GM03348 (cell line): ENCODE measurements at places on chromosomes 7 and 10.

DNA sequence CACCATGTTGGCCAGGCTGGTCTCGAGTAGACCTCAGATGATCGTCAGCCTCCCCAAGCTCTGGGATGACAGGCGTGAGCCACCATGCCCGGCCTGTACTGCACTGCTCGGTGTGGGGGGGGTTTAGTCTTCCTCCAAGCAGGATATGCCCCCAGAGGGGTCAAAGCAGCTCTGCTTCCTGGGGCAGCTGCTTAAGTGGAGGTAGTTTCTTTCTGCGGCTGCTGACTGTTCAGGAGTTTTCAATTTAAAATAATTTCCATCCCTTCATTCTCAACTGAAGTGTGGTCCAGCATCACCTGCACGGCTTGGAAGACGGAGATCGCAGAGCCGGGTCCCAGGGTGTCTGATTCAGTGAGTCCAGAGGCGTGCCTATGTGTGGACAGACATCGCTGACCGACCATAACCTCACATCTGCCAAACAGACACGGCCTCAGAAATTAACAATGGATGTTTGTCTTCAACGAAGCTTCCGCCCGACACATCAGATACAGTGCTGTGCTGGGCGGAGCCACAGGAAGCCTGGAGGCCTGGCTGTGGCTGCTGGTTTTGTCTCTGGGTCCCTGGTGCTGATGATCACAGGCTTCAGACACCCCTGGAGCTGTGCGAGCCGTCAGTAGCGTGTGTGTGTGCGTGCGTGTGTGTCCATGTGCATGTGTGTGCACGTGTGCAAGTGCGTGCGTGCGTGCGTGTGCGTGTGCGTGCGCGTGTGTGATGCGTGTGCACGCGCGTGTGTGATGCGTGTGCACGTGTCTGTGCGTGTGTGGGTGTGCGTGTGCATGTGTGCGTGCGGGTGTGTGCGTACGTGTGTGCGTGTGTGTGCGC lies 226.5 kb upstream of the PITRM1 start:
- no peak for DNase-seq

GRCh38 chr10:84026821-84027257 lies 112.5 kb upstream of the GHITM start:
- peak; percentile 36 for DNase-seq

DNA sequence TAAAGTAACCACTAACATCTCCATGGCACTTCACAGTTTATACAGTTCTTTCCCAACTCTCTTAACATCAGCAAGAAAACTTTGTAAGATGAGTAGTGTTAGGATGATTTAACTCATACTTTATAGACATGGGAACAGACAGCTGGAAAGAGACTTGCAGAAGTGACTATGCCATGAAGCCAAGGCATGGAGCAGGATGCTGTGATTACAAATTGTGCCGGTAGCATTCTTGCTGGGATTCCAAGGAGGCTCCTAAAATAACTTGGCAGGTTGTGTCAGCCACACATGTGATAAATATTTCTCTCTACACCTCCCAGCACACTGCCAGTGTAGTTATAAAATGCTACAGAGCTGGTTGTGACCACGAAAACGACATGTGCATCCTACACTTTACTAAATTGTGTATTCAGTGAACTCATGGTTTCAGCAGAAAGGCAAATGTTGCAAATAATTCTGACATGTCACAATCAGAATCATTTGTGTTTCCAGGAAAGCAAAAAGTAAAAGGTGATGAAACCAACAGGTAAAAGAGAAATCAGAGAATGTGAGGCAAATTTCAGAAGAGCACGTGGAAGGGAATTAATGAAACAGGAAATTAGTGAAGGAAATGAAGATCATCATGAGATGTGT lies 5.6 kb upstream of the CYP3A4 start:
- peak; percentile 33 for DNase-seq

DNA sequence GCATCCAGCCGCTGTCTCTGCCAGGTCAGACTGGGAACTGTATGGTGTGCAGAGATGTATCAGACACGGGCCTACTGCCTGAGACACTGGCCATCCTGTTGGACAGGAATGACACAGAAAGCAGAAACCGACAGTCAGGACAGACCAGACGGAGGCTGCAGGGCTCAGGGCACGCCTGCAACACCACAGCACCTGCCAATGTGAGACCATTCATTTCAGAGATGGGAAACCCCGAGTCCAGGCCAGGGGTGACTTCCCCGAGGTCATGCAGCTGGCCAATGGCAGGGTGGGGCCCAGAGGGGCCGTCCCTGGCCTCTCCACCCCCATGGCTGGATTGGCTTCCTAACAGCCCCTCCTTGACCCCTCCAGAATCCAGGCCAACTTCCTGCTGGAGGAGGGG lies 34.7 kb downstream of the GRID1 start:
- DNase-seq = no peak

- DNase-seq = no peak
These were observed 102.6 kb downstream of the TPST1 start for GRCh38 chr7:66307591-66308215.

DNA sequence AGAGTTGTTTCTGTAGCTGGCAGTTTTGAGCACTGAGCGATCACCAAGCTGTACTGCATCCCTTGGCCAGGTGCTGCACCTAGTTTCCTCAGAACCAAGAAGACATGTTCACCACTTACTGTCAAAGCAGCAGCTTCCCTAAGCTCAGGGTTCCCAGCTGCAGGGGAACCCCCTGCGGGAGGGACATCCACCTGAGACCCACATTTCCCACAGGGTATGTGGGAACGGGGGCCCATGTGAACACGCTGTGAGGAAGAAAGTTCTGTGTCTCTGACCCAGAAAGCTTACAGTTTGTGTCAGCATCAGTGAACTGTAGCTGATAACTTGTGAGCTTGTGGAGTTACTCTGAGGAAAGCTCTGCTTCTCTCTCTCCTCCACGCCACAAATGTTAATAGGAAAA lies 436.8 kb upstream of the IGFBP3 start:
- no peak for DNase-seq

DNA sequence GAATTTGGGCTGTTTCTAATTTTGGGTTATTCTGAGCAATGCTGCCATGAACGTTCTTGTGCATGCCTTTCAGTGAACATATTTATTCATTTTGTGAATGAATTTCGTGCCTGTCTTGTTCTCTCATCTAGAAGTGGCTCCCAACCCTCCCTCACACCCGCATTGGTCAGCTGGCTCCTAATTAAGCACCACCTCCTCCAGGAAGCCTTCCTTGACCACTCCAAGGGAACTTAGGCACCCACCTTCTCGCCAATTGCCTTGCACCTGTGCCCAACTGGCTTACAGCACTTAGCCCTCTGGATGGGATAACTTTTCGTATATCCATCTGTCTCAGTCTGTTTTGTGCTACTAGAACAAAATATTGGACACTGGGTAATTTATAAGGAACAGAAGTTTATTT lies 107.1 kb downstream of the MYL10 start:
- DNase-seq = no peak

DNA sequence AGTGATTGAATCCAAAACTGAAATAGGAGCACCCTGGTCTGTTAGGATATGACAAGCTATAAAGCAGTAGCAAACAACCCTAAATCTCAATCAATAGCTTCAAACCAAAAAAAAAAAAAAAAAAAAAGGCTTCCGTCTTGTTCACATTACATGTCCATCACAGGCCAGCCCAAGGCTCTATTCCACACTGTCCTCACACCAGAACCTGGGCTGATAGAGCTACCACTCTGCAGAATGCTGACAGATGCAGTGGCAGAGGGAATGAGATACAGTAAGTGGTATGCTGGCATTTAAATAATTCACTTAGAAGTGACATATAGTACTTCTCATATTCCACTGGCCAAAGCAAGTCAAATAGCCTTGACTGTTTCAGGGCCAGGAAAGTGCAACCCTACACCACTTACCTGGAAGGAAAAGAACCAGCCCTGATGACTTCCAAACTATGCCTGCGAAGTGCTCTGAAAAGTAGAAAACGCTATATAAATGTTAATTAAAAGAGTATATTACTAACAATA lies 5.8 kb downstream of the CDCA7L start:
- no peak for DNase-seq

- DNase-seq = peak; percentile 55
These were observed 139.9 kb upstream of the ZNF438 start for GRCh38 chr10:31171402-31172083.

DNA sequence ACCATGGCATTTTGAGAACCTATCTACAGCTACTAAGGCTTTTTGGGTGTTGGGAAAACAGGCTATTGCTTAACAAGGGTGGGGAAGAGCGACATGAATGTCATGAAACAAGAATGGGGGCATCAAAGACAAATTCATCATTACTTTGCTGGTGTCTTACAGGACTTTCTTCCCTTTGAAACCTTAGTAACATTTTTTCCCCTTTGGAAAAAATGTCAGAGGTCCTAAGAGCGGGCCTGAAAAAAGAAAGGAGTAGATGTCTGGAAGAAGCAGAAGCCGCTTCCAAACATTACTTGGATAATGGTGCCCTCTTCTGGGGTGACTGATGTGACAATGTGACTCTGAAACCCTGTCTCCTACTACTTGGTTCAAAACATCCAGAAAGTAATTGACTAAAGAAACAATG lies 3.8 kb upstream of the DDX50 start:
- DNase-seq = peak; percentile 78

- DNase-seq = no peak
These were observed 686.9 kb upstream of the FOXK1 start for GRCh38 chr7:3995187-3995586.

DNA sequence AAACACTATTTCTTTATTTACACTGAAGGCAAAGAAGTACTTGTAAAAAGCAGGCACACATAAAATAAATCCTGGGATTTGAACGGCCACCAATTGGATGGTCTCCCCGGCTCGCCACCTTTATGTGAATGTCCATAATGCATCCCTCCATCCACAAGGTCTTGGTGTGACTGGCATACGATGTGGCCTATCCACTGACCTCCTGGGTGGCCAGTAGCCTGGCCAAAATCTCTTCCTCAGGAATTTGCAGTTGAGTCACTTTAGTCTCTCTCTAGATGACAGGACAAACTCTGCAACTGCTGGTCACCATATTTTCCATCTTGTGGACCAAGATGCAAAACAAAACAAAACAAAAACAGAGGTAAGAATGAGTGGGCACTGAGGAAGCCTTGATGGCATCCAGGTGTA lies 39.1 kb downstream of the CDK1 start:
- DNase-seq = peak; percentile 21

GRCh38 chr7:100435401-100436304 lies 644 bp downstream of the PPP1R35 start:
- DNase-seq = peak; percentile 52

DNA sequence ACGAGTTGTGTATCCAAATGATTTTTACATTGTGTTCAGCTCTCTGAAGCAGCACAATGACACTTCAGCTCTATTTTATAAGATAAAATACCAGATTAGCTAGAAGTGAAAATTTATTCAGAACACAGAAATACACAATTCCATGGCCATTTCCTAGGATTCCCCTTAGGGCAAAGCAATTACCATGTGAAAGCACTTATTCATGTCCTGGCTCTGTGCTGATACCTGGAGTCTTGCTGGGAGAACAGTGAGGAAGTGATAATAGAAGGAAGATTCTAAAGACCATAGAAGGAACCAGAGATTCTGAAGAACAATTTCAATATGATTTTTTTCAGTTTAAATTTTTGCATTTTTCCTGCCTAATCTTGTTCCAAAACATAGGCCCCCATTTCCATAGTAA lies 657.4 kb upstream of the ZWINT start:
- DNase-seq = no peak

DNA sequence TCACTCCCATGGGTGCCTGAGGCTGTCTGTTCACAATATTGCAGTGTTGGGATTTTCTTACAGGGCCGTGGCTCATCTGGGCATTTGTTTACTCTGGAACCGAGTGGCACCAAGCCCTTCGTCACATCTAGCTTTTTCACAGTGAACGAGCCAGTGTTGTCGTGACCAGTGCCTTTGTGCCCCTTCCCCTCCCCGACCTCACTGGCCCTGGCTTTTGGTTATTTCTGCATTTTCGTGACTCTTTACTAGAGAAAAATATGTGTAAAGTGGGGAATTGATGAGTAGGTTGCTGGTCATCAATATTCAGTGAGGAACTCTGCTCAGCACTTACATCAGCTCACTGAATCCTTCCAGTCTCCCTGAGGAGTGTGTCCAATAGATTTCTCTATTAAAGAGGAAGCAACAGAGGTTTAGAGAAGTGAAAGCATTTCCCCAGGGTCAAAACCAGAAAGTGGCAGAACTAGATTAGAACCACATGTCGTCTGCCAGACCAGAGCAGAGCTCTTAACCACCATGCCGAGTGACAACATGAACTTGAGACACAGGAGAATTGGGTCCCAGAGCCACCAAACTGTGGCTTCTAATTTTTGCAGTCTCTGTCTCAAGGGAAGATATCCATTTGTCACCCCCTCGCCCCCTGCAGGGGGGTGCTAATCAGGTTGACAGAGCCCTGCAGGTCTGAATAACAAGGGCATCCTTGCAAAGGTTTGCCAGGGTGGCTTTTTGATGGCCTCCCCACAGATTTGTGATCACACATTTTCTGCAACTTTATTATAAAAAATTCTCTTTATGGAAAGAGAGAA lies 125.3 kb downstream of the CHN2 start:
- DNase-seq = peak; percentile 37

DNA sequence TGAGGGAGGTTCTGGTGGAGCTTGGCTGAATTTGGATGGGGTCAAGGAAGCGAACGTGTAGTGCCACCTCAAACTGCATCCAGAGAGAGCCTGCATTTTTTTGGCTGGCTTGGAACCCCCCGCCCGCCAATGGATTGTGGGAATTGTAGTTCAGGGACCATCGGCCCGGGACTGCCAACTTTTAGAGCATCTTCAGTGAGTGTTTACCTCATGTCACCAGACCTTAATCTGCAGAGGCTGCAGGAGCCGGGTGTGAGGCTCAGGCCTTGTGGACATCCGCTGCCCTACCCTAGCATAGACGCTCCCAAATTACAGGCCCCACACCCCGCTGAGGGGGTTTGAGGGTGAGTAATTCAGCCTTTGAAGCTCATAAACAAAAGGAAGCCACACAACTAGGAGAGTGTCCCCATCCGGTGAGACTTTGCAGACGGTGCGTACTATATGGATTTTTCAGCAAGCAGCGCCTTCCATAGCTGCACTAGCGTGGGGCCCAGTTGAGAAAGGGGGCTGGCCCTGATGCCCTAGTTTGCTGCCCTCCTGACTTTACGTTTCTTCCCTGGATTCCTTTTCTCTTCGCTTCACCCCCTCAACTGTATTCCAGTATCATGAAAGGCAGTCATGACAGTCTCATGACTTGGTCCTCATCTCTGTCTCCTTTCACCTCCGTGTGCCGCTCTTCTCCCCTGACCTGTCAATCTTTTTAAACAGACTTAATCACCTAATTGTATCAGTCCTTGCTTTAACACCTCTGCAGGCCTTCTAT lies 717 bp downstream of the CNPY4 start:
- peak; percentile 73 for DNase-seq

- no peak for DNase-seq
These were observed 86.8 kb downstream of the SEMA3C start for GRCh38 chr7:80832006-80832405.

DNA sequence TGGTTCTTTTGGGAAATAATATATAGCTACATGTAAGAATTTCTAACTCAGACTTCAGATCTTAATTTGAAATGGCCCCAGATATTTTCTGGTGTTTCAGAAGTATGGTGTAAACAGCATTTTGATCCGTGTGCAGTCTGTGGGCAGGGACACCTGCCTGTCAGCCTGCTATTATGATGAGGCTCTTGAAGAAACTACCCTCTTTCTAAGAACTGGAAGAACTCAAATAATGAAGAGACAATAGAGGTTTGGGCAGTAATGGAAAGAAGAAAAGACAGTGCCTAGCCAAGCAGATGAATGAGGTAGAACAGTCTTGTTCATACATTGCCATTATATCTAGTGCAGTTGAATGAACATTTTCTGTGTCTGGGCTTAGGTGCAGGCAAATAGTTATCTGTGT lies 256.6 kb downstream of the ARHGAP21 start:
- DNase-seq = no peak
